ENCODE measurements at places on chromosomes 5 and 9. TPM values are rescaled to one million over a fixed set of nuclear protein-coding genes. Genes with fewer than 3 reads are reported as not detected.

DNA sequence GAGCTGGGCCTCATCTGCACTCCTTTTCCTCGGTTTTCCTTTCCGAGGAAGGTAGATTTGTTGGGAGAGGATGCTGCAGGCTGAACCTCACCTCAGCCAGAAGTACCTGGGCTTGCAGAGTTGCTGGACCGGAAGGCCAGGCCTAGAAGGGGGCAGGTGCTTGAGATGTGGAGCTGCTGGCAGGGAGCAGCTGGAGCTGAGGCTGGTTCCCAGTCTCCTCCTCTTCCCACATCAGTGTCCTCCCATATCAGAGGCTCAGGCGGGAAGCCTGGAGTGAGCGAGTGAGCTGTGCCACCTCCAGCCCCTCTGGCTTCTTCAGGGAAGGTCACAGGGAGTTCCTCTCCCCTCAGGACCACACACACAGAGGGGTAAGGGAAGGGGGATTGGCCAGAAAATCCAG, 259.4 kb downstream of the GADD45G start:
- no peak overlapping the region for H3K27ac ChIP-seq
- no peaks in the 10 kb centered on the region for H3K36me3 ChIP-seq
- DNase-seq = no peak

ZBTB34 gene
- 6.8 TPM for total RNA-seq

- H3K4me1 ChIP-seq = no peaks in the 10 kb centered on the region
- no peaks in the 10 kb centered on the region for H3K27me3 ChIP-seq
- no peaks in the 10 kb centered on the region for H3K36me3 ChIP-seq
- H3K4me3 ChIP-seq = no peak overlapping the region
- H3K27ac ChIP-seq = no peak overlapping the region
Measured at GRCh38 chr5:173201636-173202265, 33.3 kb downstream of the NKX2-5 start.

DNA sequence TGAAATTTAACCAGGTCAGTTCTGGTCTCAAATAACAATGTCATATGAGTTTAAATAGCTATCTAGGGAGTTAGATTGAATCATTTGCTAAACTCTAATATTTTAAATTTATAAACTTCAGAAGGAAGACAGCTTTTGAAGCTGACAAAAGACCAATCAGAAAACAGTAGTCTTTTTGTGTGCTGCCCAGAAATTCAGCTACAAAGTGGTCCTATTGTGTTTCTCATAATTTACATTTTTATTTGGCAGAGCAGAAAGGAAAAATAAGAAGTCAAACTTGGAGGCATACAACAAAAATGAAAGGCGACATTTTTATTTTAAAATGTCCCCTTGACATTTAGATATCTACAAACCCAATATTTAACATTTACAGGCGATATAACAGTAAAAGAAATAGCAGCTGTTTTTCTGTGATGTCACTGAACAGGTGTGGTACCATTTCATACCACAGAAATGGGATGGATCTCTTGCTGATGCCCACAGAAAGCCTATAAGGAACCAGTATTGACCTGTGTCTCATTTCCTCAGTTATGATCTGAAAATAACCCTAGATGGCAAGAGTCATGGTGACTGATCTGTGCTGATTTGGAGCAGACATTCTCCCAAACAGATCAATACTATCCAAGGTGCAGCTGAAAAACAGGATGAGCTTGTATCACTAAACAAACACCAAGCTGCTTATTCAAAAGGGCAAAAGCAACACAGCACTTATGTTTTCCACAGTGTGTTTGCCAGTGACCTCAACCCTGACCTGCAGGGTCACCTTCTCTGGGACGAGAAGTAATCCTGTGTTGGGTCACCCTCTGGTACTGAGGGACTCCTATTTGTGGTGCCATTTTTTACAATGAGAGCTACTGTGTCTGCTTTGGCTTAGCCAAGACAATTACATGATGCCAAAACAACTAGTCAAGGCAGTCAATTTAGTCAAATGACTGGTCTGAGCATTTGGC, 3.6 kb upstream of the FST start:
- DNase-seq = no peak
- H3K27ac ChIP-seq = no peak overlapping the region

DNA sequence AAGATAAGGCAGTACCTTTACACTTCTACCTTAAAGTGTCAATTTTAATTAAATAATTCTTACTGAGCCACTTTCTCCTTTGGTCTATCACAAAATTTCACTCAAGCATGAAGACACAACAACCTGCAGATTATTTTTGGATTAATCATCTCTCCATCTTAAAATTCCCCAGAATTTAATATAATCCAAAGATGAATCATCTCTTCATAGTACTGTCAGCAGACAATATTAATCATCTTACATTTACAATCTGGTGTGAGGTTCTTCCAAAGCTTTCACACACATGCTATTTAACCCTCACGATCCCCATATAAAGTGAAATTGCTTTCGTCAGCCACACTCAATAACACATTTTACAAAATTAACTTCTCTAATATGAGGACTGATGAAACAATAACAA, 43.0 kb downstream of the LHFPL2 start:
- DNase-seq = no peak
- no peaks in the 10 kb centered on the region for H3K27me3 ChIP-seq
- H3K4me1 ChIP-seq = no peaks in the 10 kb centered on the region
- no peak overlapping the region for H3K27ac ChIP-seq
- no peak overlapping the region for H3K4me3 ChIP-seq

DNA sequence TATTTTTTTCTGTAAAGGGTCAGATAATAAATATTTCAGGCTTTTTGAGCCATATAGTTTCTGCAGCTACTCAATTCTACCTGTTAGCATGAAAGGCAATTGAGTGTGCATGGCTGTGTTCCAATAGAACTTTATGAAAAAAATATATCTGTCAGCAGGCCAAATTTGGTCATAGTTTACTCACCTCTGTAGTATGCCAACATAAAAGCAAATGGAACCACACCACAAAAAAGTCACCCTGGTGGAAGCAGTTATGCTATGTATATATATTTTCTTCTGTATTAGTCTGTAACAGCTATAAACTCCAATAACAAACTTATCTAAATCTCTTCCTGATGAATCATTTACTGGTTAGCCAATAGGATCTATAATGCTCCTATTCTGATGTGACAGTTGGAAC, 3.4 kb downstream of the SLC38A9 start:
- H3K27me3 ChIP-seq = no peaks in the 10 kb centered on the region
- DNase-seq = no peak
- no peak overlapping the region for H3K27ac ChIP-seq
- H3K4me3 ChIP-seq = no peak overlapping the region
- no peaks in the 10 kb centered on the region for H3K36me3 ChIP-seq
- peaks cover 12% of the 10 kb centered on the region for H3K4me1 ChIP-seq

- H3K4me3 ChIP-seq = peak overlapping the region; percentile 40
- H3K27me3 ChIP-seq = no peaks in the 10 kb centered on the region
- no peak overlapping the region for H3K27ac ChIP-seq
Measured at GRCh38 chr5:180290568-180291233, 1.2 kb downstream of the MAPK9 start.

- H3K4me3 ChIP-seq = no peak overlapping the region
- no peaks in the 10 kb centered on the region for H3K4me1 ChIP-seq
- no peak for DNase-seq
- H3K27ac ChIP-seq = no peak overlapping the region
- H3K36me3 ChIP-seq = no peaks in the 10 kb centered on the region
Measured at GRCh38 chr9:107546859-107547258, 57.3 kb upstream of the KLF4 start.

DNA sequence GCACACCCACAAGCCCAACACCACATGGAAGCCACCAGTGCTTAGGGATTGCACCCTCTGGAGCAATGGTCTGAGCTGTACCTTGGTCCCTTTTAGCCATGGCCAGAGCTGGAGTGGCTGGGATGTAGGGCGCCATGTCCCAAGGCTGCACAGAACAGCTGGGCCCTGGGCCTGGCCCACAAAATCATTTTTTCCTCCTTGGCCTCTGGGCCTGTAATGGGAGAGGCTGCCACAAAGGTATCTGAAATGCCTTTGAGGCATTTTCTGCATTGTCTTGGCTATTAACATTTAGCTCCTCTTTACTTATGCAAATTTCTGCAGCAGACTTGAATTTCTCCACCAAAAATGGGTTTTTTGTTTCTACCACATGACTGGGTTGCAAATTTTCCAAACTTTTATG, 117.6 kb downstream of the SPOCK1 start:
- H3K27ac ChIP-seq = no peak overlapping the region
- H3K4me3 ChIP-seq = no peak overlapping the region
- H3K36me3 ChIP-seq = no peaks in the 10 kb centered on the region
- no peaks in the 10 kb centered on the region for H3K4me1 ChIP-seq
- DNase-seq = no peak
- H3K27me3 ChIP-seq = no peaks in the 10 kb centered on the region

CCNI2 gene
- total RNA-seq = 9.1 TPM

GRCh38 chr9:91162784-91163443, 198.8 kb downstream of the AUH start:
- no peaks in the 10 kb centered on the region for H3K27me3 ChIP-seq
- no peak for DNase-seq
- H3K27ac ChIP-seq = peak overlapping the region; percentile 9
- peaks cover 41% of the 10 kb centered on the region for H3K4me1 ChIP-seq
